ENCODE measurements at places on chromosomes 1 and 21. TPM values are rescaled to one million over a fixed set of nuclear protein-coding genes. Genes with fewer than 3 reads are reported as not detected.

AMY1C gene
- not detected for total RNA-seq

HSD3B2 gene
- not detected for total RNA-seq

ACTL8 gene
- not detected for total RNA-seq

LHX8 gene
- not detected for total RNA-seq

RORC gene
- 10.3 TPM for total RNA-seq

IFI44L gene
- total RNA-seq = 62.5 TPM

PPM1J gene
- total RNA-seq = 1.3 TPM

ECM1 gene
- 1.5 TPM for total RNA-seq

GPATCH2 gene
- 8.5 TPM for total RNA-seq

SPRR1B gene
- total RNA-seq = not detected

SLX9 gene
- 38.7 TPM for total RNA-seq

KRTAP12-2 gene
- total RNA-seq = not detected

LAX1 gene
- 24.8 TPM for total RNA-seq

PADI3 gene
- not detected for total RNA-seq

CFAP74 gene
- not detected for total RNA-seq

FH gene
- 62.0 TPM for total RNA-seq

SYT11 gene
- total RNA-seq = 35.3 TPM

PGBD5 gene
- total RNA-seq = 0.12 TPM

CLDN17 gene
- not detected for total RNA-seq

EFNA1 gene
- 1.4 TPM for total RNA-seq

ERICH3 gene
- not detected for total RNA-seq

FCRL5 gene
- total RNA-seq = 0.09 TPM

RGSL1 gene
- total RNA-seq = not detected

CELA2A gene
- total RNA-seq = not detected

MYBPH gene
- total RNA-seq = not detected

FCER1G gene
- total RNA-seq = 3.7 TPM

ATXN7L2 gene
- 13.3 TPM for total RNA-seq

KPRP gene
- total RNA-seq = not detected

PDIK1L gene
- total RNA-seq = 22.5 TPM

ADAMTS4 gene
- 4.0 TPM for total RNA-seq

MATN1 gene
- 1.0 TPM for total RNA-seq

MAEL gene
- not detected for total RNA-seq

ANKRD34A gene
- 2.6 TPM for total RNA-seq

ENAH gene
- total RNA-seq = 0.12 TPM

LMX1A gene
- total RNA-seq = not detected

DIRAS3 gene
- 0.72 TPM for total RNA-seq

S100A7 gene
- not detected for total RNA-seq

S100A5 gene
- 4.4 TPM for total RNA-seq

RXRG gene
- total RNA-seq = not detected

KRTAP13-2 gene
- not detected for total RNA-seq

SMIM11 gene
- total RNA-seq = 33.5 TPM

DNM3 gene
- total RNA-seq = 3.4 TPM
